Frontal cortex (tissue), 4 donors: ENCODE measurements at places on chromosomes 6 and 20. TPM values are rescaled to one million over a fixed set of nuclear protein-coding genes. Genes with fewer than 3 reads are reported as not detected.

Gene MMP24
- total RNA-seq, result 102 TPM

Gene KCNK5
- total RNA-seq, result under 0.01 TPM

Gene HCRTR2
- total RNA-seq, result 30.6 TPM

Gene CNKSR3
- total RNA-seq, result 4.1 TPM

Gene BPIFB1
- not detected for total RNA-seq

Gene EMILIN3
- 1.6 TPM for total RNA-seq

Gene ZC2HC1B
- not detected for total RNA-seq

Gene EDN3
- 0.82 TPM for total RNA-seq

Gene RAET1L
- total RNA-seq, result not detected

Gene NR2E1
- 6.1 TPM for total RNA-seq

Gene EYS
- total RNA-seq, result 2.0 TPM

Gene C2
- 3.7 TPM for total RNA-seq

Gene ADTRP
- total RNA-seq, result 1.6 TPM

Gene NKX2-2
- total RNA-seq, result 0.41 TPM

Gene TNFAIP3
- total RNA-seq, result 1.6 TPM

Gene FILIP1
- 2.9 TPM for total RNA-seq

Gene RGS19
- 7.7 TPM for total RNA-seq

Gene KCNK16
- not detected for total RNA-seq

Gene SLC17A2
- total RNA-seq, result not detected
